ENCODE measurements at places on chromosomes 4 and X. TPM values are rescaled to one million over a fixed set of nuclear protein-coding genes. Genes with fewer than 3 reads are reported as not detected.

DNA sequence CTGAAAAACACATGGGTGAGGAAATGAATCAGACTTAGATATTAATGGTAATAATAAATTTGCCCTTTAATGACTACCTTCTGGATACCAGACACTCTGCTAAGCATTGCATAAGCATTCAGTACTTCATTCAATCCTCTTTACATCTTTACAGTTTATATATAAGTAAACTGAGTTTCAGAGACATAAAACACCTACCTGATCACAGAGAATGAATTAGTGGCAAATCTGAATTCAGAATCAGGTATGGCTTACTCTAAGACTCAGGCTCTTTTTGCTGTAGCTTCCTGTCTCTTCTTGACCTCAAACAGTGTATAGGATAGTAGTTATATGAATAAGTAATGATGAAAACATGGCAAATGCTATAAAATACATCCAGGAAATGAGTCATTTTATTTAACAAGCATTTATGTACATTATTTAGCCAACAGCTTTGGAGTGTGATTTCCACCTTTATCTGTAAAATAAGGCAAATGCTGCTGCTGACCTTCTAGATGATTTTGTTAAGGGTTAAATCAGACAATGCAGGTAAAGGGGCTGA, 83.9 kb downstream of the VEGFC start:
- DNase-seq = peak; percentile 3

GRCh38 chrX:44503560-44503959, 39.1 kb downstream of the FUNDC1 start:
- DNase-seq = no peak

Gene BEX4
- 11.1 TPM for total RNA-seq

- no peak for DNase-seq
These were observed 6.7 kb downstream of the WDR44 start for GRCh38 chrX:118352566-118352965.
